ENCODE measurements at places on chromosomes 13 and 19.

GRCh38 chr19:15445807-15446376 lies 3.9 kb downstream of the WIZ start:
- DNase-seq = no peak

DNA sequence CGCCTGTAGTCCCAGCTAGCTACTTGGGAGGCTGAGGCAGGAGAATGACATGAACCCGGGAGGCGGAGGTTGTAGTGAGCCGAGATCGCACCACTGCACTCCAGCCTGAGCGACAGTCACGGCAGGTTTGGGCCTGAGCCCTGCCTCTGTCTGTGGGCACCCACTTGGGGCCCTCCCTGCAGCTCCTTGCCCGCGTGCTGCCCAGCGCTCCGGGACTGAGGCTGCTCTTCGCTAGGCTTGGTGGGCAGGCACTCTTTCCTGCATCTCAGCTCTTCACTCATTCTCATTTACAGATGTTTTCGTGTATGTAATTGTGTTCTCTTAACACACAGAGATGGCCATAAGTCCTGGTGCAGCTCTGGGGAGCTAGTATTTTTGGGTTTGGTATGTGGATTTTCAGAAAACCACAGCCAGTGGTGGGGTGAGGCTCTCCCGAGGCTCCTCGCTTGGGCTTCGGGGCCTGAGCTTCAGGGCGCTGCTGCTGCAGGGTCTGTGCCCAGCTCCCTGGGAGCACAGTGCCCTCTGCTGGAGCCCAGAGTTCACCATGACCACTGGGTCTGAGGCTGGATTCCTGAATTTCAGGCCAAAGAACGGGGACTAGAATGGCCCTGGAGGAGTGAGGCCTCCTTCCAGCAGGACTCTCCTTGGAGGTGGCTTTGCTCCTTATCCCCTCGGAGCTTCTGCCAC lies 15.2 kb downstream of the UPF1 start:
- no peak for DNase-seq

DNA sequence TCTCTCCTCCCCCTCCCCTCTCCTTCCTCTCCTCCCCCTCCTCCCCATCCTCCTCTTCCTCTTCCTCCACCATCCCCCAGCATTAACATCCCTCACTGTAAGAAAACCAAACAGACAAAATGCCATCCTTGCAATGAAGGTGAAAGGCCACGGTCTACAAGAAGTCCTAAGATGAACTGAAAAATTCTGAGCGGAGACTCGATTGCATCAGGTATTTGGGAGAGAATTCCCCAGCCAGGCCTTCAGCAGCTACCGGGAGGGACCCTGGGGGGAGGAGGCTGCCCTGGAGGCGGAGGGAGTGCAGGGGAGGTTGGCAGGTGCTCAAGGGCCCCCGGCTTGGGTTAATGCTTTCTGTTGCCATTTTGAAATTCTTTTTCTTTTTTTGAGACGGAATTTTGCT lies 10.1 kb upstream of the TIMM44 start:
- no peak for DNase-seq

DNA sequence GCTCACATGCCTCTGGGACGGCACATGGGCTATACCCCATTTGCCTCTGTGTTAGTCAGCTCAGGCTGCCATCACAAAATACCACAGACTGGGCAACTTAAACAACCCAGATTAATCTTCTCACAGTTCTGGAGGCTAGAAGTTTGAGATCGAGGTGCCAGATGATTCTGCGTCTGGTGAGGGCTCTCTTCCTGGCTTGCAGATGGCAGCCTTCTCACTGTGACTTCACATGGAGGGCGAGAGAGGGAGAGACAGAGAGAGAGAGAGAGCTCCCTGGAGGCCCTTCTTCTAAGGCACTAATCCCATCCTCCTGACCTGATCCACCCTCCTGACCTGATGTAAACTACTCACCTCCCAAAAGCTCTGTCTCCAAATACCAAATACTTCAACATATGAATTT lies 55.0 kb downstream of the GPR12 start:
- no peak for DNase-seq

GRCh38 chr13:109810761-109811510 lies 24.6 kb upstream of the IRS2 start:
- DNase-seq = no peak

DNA sequence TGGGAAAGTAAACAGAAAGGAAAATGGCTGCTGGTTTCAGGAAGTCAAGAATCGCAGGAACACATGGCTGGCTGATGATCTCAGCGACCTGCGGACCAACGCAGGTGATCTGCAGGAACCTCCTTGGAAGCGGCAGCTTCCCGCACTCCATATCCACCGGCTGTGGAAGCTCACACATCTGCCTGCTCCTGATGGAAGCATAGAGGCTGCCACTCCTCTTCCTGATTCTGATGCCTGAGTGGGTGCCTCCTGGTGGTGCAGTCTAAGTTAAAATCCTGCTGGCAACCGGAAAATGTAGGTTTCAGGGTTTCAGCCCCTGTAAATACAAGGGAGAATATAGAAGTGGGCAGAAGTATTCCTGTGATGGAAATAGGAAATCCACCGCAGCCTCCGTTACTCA lies 75.5 kb downstream of the TNFSF13B start:
- no peak for DNase-seq

GRCh38 chr13:81393721-81394120 lies 1052.8 kb upstream of the SPRY2 start:
- no peak for DNase-seq

GRCh38 chr19:38229585-38230073 lies 5.6 kb upstream of the DPF1 start:
- DNase-seq = no peak

DNA sequence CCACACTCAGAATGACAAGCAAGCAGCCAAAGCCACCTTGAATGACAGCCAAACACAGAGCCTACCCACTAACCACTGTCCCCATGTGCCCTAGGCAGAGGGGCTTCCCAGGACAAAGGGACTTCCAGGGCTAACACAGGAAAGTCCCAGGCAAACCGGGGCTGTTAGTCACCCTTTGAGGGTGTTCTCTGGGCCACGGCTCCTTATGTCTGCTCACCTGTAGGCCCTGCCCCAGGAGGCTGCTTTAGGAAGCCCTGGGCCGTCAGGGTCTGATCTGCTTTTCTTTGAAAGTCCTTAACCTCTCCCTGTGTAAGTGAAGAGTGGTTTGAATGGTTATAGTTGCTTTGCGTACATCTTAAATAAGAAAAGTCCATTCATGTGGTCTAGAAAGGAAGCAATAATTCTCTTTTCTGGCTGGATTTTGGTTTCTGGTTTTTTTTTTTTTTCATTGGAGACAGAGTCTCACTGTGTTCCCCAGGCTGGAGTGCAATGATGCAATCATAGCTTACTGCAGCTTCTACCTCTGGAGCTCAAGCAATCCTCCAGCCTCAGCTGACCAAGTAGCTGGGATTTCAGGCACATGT lies 161.4 kb downstream of the EFNB2 start:
- DNase-seq = no peak

DNA sequence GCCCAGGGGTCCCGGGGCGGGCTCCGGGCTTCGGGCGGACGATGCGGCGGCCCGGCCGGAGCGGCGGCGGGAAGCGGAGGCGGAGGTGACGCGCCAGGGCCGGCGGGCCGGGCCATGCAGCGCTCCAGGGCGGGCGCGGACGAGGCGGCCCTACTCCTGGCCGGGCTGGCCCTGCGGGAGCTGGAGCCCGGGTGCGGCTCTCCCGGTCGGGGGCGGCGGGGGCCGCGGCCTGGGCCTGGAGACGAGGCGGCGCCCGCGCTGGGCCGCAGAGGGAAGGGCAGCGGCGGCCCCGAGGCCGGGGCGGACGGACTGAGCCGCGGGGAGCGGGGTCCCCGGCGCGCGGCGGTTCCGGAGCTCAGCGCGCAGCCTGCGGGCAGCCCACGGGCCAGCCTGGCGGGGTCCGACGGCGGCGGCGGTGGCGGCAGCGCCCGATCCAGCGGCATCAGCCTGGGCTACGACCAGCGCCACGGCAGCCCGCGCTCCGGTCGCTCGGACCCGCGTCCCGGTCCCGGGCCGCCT lies 362 bp downstream of the WTIP start:
- no peak for DNase-seq

DNA sequence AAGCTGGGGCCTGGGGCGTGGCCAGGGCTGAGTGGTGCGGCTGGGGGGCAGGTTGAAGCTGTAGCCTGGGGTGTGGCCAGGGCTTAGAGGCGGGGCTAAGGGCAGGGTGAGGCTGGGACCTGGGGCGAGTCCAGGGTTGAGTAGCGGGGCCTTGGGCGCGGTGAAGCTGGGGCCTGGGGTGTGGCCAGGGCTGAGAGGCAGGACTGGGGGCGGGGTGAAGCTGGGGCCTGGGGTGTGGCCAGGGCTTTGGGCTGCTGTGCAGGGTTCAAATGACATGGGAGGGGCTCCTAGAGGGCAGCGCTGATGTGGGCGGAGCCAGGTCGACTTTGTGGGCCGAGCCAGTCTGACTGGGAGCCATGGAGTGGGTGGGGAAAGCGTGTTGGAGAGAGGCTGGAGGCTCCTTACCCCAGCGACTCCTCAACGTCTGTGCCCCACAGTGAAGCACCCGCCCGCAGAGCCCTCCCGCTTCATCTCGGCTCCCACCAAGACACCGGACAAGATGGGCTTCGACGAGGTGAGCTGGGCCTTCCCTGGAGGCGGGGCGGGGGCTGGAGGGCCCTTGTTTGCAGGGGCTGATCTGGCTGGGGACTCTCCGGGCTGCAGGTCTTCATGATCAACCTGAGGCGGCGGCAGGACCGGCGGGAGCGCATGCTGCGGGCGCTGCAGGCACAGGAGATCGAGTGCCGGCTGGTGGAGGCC lies 21.5 kb downstream of the COLGALT1 start:
- DNase-seq = no peak

DNA sequence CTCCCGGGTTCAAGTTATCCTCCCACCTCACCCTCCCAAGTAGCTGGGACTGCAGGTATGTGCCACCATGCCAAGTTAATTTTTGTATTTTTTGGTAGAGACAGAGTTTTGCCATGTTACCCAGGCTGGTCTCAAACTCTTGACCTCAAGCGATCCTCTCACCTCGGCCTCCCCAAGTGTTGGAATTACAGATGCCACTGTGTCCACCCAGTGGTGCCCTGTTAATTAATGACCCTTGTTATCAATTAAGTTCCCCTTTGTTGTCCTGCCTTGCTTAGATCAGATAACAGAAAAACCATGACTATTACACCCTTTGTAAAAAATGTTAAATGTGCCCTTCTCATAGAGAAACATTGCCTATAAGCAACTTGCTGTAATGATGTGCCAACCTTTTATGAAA lies 34.4 kb upstream of the IGFL1 start:
- no peak for DNase-seq

DNA sequence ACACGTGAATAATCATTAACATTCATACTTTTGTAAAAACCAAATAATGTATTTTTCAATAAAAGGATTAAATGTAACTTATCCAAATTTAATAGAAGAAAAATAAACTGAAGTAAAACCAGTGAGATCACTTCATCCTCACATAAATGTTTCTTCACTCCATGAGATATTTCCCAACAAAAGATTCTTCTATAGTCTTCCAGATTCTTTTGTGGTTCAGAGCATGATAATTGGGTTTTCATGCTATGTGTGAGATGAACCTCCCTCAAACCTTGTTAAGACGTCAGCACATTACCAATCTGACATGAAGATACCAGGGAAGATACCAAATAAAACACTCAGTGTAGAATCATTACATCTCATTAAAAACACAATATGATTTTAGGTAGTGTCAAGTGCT lies 62.9 kb upstream of the OXGR1 start:
- DNase-seq = no peak

GRCh38 chr13:102682211-102682610 lies 12.6 kb downstream of the METTL21C start:
- no peak for DNase-seq

DNA sequence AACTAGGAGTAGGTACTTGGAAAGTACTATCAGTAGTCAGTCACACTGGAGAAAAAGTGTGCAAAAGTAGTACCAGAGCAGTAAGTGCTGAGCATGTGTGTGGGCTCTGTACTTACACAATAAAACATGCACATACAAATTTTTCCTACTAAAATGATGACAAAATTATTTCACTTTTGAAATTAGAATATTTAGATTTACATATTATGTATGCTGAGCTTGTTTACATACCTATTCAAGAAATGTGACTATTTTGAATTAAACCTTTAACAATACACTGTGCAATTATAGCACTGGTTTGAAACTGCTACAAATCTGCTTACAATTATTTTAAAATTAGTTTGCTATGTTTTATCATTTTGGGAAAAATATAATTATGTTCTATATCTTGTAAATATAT lies 2781.6 kb upstream of the PCDH20 start:
- DNase-seq = no peak

- peak; percentile 48 for DNase-seq
These were observed 3.1 kb downstream of the RPS28 start for GRCh38 chr19:8324186-8325050.

- DNase-seq = no peak
These were observed 1.4 kb upstream of the MIR17HG start for GRCh38 chr13:91346062-91346461.

DNA sequence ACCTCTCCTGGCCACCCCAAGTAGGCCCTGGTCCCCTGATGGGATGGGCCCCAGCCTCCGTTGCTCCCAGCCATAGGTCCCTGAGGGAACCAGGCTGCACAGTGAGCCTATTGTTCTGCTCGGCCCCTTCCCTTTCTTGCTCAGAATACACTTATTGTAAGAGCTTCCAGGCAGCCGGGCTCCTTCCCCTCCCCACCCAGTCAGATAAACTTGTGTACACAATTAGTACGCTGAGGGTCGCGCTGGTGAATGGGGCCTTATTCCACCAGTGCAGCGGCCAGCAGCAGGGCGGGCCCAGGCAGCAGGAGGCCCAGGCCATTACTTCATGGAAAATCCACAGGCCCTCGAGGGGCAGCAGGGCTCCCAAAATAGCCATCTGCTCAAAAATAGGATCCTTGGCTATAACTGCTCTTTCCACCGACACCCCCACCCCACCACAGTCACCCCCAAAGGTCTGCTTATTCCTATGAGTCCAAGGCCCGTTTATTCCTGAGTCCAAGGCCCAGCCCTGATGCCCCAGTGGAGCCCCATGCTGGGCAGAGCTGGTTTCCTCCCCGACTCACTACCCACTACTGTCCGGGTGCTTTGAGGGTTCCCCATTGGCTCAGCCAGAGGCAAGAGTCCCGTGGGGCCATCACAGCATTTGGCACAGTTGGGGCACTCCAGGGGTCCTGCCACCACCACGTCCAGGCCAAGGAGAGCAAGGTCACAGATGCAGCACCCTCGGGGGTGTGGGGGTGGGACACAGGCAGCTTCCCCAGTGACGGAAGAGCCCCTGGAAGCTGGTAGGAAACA lies 22.1 kb downstream of the CAPN12 start:
- no peak for DNase-seq

- DNase-seq = no peak
These were observed 13.5 kb upstream of the FAM124A start for GRCh38 chr13:51208716-51209115.

DNA sequence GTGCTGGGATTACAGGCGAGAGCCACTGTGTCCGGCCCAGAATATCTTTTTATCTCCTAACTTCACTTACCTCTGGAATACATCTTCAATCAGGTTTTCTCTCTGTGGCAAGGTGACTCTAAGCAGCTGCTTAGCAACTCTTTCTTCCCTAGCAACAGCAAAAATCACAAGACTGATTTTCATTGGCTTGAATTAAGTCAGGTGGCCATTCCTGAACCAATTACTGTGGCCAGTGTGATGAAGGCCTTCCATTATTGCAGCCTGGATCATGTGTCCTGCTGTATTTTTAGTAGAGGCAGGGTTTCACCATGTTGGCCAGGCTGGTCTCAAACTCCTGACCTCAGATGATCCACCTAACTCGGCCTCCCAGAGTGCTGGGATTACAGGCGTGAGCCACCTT lies 9.0 kb upstream of the LTBP4 start:
- DNase-seq = no peak

- no peak for DNase-seq
These were observed 7.3 kb downstream of the KCNC3 start for GRCh38 chr19:50321831-50322230.

- no peak for DNase-seq
These were observed 332.2 kb upstream of the GPC6 start for GRCh38 chr13:92894447-92894846.

GRCh38 chr13:43080199-43080598 lies 56.8 kb downstream of the DNAJC15 start:
- no peak for DNase-seq
